ENCODE measurements at places on chromosomes 4 and X.

DNA sequence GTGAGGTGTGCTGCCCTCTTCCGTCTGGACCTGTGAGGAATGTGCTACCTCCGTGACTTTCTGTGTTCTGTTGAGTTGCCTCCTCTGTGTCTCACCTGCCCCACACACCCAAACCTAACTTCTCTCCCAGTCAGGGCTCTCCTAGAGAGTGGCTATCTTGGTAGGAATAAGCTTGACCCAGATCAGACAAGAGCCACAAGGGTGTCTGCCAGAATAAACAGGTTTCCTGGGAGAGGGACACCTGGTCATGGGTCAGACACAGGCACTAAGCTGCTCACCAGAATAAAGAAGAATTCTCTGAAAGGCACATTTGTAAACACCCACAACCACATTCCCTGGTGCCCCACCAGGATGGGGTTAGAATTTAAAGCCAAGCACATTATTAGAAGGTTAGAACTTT is 11.1 kb downstream of the ZNF182 start:
- peaks cover 88% of the 10 kb centered on the region for H3K36me3 ChIP-seq
- H3K4me1 ChIP-seq, result peaks cover 15% of the 10 kb centered on the region
- no peak overlapping the region for H3K4me3 ChIP-seq
- H3K27ac ChIP-seq, result no peak overlapping the region

DNA sequence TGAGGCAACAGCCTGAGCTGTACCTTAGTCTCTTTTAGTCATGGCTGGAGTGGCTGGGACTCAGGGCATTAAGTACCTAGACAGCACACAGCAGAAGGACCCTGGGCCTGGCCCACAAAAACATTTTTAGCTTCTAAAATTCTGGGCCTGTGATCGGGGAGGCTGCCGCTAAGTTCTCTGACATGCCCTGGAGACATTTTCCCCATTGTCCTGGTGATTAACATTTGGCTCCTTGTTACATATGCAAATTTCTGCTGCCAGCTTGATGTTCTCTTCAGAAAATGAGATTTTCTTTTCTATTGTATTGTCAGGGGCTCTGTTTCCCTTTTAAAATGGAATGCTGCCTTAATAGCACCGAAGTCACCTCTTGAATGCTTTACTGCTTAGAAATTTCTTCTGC is 952.4 kb downstream of the TRAM1L1 start:
- H3K36me3 ChIP-seq, result no peaks in the 10 kb centered on the region
- H3K4me3 ChIP-seq, result no peak overlapping the region
- DNase-seq, result no peak
- H3K4me1 ChIP-seq, result no peaks in the 10 kb centered on the region
- H3K27ac ChIP-seq, result no peak overlapping the region

- H3K36me3 ChIP-seq, result no peaks in the 10 kb centered on the region
- H3K27ac ChIP-seq, result no peak overlapping the region
- no peak for DNase-seq
- no peaks in the 10 kb centered on the region for H3K27me3 ChIP-seq
These were observed 6.3 kb upstream of the HAUS3 start for GRCh38 chr4:2248044-2248780.

GRCh38 chr4:59258002-59258401 is 1942.1 kb upstream of the ADGRL3 start:
- H3K4me3 ChIP-seq, result no peak overlapping the region
- H3K27me3 ChIP-seq, result no peaks in the 10 kb centered on the region
- no peaks in the 10 kb centered on the region for H3K4me1 ChIP-seq
- DNase-seq, result no peak
- H3K27ac ChIP-seq, result no peak overlapping the region
